ENCODE measurements at places on chromosomes 1 and 21. TPM values are rescaled to one million over a fixed set of nuclear protein-coding genes. Genes with fewer than 3 reads are reported as not detected.

GRCh38 chr1:228513236-228513900 is 26.2 kb downstream of the RNF187 start:
- DNase-seq: no peak

DNA sequence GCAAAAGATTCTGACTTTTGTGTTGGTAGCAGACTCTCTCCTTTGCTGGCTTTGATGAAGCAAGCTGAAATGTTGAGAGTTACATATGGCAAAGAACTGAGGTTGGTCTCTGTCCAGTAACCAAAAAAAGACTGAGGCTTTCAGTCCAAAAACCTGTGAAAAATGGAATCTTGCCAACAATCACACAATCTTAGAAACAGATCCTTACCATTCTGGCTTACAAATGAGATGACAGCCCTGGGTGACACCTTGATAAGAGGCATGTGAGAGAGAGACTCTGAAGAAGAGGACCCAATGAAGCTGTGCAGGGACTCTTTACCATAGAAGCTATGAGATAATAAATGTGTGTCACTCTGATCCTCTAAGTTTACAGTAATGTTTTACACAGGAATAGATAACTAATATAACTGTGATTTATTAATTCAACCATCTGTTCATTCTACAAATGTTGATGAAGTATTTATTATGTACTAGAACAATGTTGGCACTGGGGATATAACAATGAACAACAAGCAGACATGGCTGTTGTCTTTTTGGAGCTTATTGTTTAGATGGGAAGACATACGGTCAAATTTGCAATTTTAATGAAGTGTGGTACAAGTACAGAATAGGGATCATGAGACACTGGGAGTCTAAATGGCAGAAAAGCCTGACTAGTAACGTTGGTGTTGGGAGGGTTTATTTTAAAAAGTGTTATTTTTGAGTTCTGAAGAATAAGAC is 251.0 kb downstream of the OLFM3 start:
- DNase-seq: no peak

GRCh38 chr1:227885648-227886502 is 61.9 kb downstream of the WNT9A start:
- DNase-seq: peak; percentile 48

The FMO2 gene
- total RNA-seq: 10.6 TPM

The CD34 gene
- 9.8 TPM for total RNA-seq

- DNase-seq: no peak
These were observed 138.5 kb upstream of the ZNHIT6 start for GRCh38 chr1:85846706-85847105.

DNA sequence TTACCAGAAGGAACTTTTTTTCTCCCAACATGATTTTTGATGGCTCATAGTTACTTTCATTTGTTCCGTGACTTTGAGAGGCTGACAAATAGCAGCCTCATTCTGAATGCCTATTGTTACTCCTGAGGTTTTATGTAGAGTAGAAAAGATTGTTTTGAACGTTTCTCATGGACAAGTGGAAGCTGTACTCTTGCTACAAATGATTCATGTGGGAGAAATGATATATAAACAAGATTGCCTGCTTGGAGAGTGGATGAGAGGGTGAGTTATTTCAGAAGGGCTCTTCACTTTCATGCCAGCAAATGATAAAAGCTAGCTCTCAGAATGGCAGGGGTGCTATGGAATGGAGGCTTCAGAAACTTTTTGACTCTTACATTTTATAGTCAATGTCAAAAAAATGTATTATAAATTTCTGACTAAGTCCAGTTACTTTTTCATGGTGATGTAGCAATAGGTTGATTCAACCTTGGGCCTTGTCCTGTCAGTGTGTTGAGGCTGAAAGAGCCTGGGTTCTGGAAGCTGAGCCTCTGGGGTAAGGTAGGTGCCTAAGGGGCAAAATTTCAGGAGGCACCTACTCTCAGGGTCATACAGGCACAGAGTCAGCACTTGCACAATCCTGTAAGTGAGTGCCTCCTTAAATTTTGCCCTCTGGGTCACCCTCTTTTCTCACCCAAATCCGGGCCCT is 19.4 kb downstream of the JUN start:
- DNase-seq: no peak

GRCh38 chr1:234645964-234646363 is 36.0 kb upstream of the IRF2BP2 start:
- no peak for DNase-seq

GRCh38 chr21:32940079-32941014 is 85.4 kb upstream of the OLIG2 start:
- peak; percentile 53 for DNase-seq

DNA sequence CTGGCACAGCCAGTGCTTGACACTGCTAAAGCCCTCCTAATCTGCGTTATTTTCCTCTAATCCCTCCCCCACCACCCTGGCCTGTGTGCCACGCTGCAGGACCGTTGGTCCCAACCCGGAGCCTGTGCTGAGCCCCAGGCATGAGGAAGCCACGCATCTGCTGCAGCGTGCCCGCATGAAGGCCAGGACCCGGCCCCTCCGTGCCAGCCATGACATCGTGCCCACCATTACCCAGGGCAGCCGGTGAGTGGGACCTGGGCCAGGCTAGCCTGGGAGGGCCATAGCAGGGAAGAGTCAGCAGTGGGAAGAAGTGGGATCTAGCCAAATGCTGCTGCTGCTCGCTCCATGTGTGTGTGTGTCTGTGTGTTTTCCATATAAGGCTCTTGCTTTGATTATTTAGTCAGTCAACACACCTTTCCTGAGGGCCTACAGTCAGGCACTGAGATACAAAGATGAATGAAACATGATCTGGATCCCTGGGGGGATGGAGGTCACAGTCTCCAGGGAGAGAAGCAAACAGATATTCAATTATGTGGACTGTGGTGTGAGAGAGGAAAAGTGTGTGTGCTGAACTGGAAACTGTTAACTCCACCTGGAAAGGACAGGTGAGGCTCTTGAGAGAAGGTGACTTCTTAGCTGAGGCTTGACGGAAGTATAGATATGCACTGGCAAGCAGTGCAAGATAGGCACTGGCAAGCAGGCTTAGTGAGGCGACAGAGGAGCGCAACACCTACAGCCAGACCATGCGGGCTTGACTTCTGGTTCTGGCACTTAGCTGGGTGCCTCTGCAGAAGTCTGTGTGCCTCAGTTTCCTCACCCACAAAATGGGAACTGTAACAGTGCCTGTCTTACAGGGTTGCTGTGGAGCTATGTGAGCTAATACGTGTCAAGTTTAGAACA is 15.9 kb downstream of the KIAA1614 start:
- DNase-seq: no peak

DNA sequence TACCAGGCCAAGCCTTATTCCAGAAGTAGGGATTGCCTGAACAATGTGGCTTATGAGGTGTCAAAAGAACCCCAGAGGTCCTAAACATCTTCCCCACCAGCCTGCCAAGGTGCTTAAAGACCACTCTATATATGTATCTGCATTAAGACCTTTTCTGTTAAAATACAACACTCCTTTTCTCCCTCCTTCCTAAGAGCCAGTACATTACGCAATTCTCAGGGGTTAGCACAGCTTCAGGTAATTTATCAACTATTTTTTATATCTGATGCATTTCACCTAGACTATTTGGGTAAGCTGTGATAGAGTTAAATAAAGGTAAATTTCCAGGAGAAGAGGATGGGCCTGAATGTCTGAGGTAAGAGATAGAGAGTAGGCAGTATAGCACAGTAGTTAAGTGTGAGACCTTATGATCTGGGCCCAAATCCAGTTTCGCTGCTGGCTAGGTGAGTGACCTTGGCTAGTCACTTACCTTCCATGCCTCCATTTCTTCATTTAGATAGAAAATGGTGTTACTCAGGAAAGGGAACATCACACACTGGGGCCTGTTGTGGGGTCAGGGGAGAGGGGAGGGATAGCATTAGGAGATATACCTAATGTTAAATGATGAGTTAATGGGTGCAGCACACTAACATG is 5.1 kb upstream of the CCN1 start:
- no peak for DNase-seq

The PRDX6 gene
- 302 TPM for total RNA-seq

The MPL gene
- total RNA-seq: not detected

- DNase-seq: no peak
These were observed 132.4 kb downstream of the MAP3K21 start for GRCh38 chr1:233459968-233460367.

The CZIB gene
- total RNA-seq: 28.0 TPM

DNA sequence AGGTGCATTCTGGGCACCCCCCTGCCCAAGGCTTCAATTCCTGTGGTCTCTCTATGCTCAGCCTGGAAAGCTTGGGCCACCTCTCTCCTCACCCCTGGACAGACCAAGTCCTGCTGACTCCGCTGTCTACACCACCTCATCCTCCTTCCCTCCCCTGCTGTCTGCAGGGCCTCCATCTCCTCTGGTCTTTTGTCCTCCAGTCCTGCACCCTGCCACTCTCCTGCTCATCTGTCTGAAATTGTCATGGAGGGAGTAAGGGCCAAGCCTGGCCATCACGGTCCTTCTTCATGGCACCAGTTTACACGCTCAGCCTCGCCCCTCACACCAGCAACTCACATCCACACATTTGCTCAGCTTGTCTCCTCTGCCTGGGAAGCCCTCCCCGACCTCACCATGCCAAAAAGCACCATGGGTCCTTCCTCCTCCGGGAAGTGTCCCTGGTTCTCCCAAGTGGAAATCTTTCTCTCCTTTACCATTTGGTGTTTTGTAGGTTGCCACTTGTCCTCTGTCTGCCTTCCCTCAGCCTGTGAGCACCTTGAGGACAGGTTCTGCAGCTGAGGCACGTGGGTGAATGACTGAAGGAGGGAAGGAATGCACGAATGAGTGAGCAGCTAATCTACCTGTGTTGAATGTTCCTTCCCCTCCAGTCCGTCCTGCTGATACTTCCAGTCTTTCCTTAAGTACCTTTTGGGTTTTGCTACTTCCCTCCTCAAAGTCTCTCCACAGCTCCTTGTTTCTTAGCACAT is 2.1 kb upstream of the SLC2A1 start:
- DNase-seq: no peak

GRCh38 chr1:219109424-219110018 is 64.2 kb upstream of the LYPLAL1 start:
- DNase-seq: no peak

DNA sequence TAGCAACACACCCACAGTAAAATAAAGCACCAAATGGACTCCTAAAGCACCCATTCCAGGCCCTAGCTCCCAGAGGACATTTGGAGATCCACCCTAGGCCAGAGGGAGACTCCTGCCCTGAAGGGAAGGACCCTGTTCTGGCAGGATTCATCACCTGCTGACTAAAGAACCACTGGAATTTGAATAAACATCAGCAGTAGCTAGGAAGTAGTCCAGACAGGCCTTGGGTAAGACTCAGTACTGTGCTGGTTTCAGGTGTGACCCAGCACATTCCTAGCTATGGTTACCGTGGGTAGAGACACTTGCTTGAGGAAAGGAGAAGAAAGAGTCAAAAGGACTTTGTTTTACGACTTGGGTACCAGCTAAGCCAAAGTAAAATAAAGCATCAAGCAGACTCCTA is 92.7 kb upstream of the LRRC7 start:
- DNase-seq: no peak

The SELP gene
- 10.8 TPM for total RNA-seq

DNA sequence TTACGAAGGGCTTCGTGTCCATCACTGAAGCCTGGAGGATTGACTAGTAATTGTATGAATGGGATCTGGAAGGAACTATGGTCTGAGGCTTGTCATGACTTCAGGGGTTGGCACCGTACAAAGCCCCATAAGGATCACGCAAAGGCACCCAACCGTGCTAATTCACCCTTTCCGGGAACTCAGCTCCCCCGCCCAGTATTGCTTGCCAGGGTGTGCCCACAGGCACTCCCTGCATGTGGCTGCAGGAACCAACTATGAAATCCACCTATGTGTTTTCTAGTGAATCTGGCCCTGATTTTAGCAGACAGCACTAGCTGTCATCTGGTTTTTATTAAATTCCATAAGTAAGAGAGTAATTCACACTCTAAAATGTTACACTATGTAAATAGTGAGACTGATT is 139.2 kb downstream of the TM2D1 start:
- peak; percentile 46 for DNase-seq

GRCh38 chr1:189662190-189662589 is 815.5 kb downstream of the BRINP3 start:
- no peak for DNase-seq

GRCh38 chr1:1001057-1001783 is 1.3 kb upstream of the HES4 start:
- no peak for DNase-seq

DNA sequence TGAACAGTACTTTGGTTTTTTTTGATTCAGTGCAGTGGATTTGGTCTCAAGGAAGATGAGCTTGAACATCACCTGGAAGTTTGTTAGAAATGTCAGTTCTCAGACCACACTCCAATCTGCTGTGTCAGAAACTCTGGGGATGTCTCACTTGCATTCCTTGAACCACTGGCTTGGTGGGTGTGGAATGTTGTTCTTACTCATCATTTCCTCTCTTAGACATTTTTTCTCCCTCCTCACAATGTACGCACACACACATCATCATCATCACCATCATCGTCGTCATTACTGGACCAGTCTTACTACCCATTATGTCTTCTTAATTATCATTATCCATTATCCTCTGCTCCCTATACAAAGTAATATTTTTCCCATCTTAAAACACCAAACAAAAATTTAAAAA is 91.9 kb upstream of the KCNK2 start:
- DNase-seq: no peak

DNA sequence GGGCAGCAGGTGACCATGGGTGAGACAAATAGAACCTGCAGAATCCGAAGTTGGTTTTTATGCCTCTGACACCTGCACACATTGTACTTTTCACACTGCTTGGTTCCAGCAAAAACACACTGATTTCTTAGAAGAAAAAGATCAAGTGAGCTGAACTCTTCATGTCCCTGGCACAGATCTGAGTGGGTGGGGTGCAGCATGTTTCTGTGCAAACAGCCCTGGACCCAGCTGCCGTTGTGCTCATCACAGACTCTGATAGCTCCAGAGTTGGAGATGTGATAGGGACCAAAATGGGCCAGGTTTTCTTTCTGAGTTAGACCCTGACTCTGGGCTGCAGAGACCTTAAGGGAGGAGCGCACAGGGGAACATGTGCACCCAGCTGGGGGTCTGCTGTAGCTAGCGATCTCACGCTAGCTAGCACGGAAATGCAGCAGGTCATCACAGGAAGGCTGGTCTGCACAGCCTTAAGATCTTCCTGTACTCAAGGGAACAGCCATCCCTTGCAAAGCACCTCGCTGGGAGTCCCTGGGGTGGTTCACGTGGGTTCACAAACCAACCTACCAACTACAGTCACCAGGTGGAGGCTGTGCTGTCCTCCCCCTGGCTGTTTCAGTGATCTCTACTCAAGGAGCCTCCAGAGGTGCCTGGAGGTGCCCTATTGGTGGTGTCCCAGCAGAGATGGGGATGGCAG is 291.1 kb downstream of the PTPRU start:
- no peak for DNase-seq

DNA sequence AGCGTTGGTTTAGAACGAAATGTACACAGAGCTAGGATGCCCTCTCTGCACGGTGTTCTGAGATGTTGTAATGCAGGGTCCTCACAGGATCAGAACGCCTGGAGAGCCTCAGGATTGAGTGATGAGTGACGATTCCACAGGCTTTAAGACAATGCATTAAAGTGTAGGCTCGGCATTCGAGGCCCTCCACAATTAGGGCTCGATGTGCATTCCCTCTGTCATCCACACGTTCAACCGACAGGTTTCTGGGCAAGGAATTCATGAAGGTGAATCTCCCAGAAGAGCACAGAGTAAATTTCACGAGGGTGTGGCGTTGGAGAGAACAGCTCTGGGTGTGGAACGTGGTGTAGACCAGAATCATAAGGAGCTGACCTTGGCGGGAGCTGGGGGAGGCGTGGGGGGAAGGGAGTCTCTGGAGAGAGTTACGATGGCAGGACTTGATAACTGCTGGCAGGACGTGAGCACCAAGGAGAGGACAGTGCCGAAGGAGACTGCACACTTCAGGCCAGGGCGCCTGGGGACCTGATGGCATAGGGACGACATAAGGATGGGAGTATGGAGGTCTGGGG is 51.0 kb upstream of the EFHD2 start:
- DNase-seq: no peak

Data from prostate gland (tissue), 2 donors.